ENCODE measurements at places on chromosomes 2 and 18. TPM values are rescaled to one million over a fixed set of nuclear protein-coding genes. Genes with fewer than 3 reads are reported as not detected.

Gene KCNG2
- polyA plus RNA-seq = not detected

Gene C2orf72
- polyA plus RNA-seq = not detected

Gene SERPINB12
- polyA plus RNA-seq = not detected

Gene ASTL
- 1.1 TPM for polyA plus RNA-seq

Gene FLACC1
- 1.5 TPM for polyA plus RNA-seq

Gene LRRC30
- not detected for polyA plus RNA-seq

Gene NT5DC4
- not detected for polyA plus RNA-seq

Gene FSIP2
- 0.01 TPM for polyA plus RNA-seq

Gene FAM237A
- polyA plus RNA-seq = not detected

Gene PSMD14
- 11.5 TPM for polyA plus RNA-seq

DNA sequence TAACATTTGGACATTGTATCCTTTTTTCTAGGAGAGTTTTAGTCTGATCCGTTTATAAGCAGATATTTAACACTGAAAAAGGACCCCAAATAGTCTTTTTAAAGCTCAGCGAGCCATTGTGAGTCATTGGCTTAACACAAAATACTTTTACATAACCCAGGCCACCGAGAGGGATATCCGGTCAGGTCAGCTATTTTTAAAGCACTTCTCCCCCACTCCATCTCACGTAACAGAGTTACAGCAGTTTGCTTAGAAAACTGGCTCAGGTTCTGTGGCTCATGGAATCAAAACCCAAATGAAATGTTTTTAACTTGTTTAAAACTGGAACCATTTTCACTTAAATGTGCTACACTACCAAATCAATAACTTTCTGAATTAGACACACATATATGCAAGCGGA lies 23.9 kb downstream of the COL4A3 start:
- DNase-seq = no peak

- no peak for DNase-seq
Observed at GRCh38 chr2:191465766-191466420, 212.0 kb upstream of the NABP1 start.

DNA sequence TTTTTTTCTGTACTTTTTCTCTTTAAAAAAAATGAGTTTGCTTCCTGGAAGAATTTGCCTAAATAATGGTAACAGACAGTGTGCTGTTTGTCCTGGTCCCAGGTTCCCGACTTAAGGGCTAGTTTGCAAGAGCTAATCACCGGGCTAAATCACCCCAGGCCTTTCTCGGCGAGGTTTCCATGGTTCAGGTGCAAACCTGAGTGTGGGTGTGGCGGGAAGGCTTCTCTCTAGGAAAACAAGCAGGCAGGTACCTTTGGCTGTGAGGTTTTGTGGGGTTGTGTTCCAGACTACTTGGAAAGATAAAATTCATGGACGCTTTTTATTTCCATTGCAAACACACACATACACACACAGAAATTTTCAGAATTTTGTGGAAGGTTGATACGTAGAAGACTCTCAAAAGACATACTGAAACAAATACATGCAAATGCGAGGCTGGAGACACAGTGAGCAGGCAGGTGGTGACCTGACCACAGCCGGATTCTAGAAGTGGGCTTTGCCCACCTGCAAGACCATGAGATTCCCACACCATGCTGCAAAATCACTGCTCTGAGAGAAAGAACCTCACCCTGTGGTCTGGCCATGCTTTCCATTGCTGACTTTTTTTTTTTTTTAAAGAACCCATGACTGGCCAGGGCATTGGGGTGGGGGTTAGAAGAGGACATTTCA lies 815 bp downstream of the CNDP1 start:
- DNase-seq = no peak

GRCh38 chr18:32714571-32715148 lies 58.2 kb downstream of the KLHL14 start:
- DNase-seq = peak; percentile 83

- DNase-seq = no peak
Observed at GRCh38 chr2:86677816-86678215, 42.3 kb upstream of the RMND5A start.

DNA sequence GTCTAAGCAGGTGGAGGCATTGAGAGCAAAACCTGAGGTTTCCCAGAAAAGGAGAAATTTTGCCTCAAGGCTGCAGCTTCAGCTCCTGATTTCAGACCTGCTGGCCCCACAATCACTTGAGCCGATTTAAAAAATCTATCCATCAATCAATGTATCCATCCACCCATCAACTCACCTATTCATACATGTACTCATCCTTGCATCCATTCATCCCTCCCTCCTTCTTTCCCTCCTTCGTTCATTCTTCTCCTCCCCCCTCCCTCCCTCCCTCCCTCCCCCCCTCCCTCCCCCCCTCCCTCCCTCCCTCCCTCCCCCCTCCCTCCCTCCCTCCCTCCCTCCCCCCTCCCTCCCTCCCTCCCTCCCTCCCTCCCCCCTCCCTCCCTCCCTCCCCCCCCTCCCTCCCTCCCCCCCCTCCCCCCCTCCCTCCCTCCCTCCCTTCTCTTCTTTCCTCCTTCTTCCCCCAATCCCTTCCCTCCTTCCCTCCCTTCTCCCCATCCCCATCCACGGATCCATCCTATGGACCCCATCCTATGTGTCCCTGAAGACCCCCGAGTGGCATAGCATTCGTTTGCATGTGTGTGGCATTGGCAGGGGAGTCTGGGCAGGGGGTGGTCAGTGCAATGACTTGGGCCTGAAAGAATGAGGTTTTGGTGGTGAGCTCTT lies 6.1 kb upstream of the PXDN start:
- no peak for DNase-seq

- no peak for DNase-seq
Observed at GRCh38 chr2:205769495-205769850, 87.2 kb downstream of the NRP2 start.

DNA sequence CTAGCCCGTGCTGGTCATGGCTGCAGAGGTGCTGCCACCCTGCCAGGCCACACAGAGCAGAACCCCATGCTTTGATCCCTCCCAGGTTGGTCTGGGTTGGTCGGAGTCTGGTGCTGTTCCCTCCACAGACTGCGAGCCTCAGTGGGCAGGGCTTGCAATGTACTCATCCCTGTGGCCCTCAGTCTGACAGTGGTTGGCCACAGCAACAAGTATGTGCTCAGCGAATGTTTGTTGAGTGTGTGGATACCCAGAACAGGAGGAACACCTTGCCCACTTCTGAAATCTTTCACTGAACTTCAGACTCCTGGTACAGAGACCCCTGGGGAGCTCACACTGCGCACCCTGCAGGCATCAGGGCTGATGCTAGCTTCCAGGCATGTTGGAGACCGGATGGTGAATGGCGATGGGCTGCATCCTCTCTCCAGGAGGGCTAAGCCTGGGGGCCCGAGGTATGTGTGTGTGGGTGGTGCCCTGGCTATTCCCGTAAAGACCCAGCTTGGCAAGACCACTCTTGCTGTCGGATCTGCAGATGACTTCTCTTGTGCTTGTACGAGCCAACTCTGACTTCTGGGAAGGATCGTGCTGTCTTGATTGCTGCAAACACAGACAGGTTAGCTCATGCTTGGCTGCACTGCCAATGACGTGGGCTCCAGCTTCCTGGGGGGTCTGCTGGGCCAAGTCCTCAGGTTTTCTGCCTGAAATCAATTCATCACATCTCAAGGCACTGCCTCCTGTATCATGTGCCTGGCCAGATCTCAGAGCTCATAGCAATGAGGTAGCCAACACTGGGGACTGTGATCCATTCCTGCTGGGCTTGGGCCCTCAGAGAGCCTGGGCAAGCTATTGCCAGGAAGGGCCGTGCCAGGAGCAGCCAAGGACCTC lies 43.7 kb downstream of the RHOB start:
- no peak for DNase-seq

- DNase-seq = no peak
Observed at GRCh38 chr2:77161009-77161408, 361.2 kb downstream of the LRRTM4 start.

GRCh38 chr18:6537475-6537874 lies 122.8 kb upstream of the L3MBTL4 start:
- DNase-seq = no peak

DNA sequence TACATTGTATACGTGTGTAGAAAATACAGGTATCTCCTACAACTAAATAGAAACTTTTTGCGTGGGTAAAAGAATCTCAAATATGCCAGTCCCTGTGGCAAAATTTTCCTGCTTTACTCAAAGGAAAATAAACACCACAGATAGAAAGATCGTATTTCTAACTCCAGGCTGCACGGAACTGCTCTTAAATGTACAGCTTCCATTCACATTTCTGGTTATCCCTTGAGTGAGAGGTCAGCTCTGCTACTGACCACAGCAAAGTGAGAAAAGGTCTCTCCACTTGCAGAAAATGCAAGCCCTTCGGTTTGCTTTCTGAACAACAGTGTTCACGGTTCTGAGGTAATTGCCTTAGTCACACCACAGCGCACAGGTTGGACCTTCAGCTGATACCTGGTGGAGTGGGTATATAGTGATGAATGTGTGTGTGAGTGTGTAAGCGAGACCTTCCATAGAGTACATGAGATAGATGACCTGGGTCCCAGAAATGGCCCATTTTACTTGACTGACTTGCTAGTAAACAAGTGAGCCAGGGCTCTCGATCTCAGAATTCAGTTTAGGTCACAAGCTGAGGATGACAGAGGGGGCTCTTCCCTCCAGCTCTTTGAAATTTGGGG lies 52.1 kb downstream of the ALPK2 start:
- no peak for DNase-seq

DNA sequence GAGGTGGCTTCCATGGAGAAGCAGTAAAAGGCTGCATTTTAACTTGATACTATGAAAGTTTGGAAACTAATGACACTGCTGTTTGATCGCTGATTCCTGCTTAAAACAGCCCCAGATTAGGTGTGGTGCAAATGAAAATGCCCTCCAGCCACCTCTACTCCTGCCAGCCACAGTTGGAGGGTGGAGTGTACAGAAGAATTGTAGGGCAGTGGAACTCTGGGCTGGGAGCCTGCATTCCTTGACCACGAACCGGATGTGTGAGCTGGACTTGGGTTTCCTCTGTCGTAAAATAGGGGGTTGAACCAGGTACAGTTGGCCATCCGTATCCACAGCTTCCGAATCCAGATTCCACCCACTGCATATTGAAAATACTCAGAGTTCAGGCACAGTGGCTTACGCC lies 84.6 kb upstream of the RFX8 start:
- DNase-seq = no peak

- DNase-seq = no peak
Observed at GRCh38 chr2:108409768-108410167, 32.0 kb downstream of the SULT1C4 start.

DNA sequence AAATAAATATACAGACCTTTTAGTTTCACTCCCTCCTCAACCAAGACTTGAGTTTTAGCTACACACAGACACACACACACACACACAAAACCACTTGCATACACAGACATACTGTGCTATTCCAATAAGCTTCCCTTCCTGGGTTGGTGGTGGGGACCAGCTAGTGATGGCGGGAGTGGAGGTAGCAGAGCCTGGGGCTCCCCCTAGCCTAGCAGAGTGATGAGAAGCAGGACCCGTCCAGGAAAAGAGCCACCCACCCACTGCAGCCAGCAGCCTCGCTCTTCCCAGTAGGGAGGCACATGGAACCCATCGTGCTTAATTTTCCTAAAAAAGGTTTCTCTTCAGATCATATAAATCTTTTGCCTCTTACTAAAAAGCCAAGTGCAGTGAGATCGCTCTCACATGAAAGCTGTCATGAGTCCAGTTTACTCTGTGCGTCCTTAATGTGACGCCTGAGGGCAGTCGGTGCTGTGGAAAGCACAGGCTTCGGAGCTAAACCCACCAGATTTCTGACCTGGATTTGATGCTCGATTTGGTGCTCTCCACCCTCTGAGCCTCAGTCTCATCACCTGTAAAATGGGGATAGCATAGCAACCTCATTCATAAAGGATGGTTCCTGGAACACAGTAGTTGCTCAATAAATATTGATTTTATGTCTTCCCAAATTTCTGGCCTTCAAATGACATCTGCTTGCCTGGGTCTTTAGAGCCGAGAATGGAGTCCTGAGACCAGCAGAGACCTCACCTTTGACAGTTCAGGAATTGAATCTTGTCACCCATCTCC lies 60.1 kb upstream of the YWHAQ start:
- no peak for DNase-seq

- no peak for DNase-seq
Observed at GRCh38 chr2:145569108-145569507, 1049.2 kb upstream of the ZEB2 start.

DNA sequence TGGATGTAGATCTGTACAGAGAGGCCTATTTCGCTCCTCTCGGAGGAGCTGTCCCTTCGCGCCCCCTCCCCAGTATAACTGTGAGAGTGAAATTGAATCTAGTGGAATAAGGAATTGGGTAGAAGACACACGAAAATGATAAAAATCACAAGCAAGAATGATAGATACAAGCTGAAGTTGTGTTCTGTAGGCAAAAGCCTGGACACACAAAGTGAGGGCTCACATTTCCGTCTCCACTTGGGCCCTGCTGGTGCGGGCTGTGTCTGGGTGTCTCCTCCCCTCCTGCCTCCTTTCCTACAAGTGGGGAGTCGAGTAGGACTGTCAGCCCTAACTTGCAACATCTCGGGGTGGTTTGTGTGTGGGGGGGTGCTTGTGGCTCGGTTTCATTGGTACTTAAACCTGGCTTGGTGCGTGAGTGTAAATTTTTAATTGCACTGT lies 457 bp upstream of the SP9 start:
- DNase-seq = peak; percentile 43

DNA sequence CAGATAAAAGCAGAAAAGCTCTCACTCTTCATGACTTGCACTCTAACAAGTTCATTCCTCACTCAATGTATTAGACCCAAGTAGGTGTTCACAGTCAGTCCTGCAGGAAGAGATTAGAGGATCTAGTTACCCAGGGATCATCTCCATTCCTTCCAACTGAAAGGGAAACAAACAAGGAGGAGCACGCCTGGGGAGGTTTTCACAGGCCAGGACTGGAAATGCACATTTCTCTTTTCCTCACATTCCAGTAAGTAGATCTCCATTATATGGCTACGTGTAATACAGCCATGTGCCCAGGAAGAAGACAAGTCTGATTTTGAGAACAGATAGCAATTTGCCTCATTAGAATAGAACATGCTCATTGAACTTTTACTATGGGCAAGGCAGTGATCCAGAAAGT lies 1132.2 kb upstream of the FAM98A start:
- no peak for DNase-seq

DNA sequence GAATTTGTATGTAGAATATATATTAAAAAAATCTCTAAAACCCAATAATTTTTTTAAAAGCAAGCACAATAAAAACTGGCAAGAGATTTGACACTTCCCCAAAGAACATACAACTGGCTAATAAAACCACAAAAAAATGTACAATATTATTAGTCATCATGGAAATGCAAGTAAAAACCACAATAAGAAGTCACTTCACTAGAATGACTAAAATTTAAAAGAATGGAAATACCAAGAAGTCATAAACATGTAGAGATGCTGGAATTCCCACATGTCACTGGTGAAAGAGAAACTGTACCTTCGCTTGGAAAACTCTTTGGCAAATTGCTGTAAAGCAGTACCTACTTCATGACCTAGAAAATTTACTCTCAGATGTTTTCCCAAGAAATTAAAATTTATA lies 43.4 kb upstream of the KYNU start:
- DNase-seq = no peak

Data from B cell (primary cell).